CD4-positive, alpha-beta T cell (primary cell): ENCODE measurements at places on chromosomes 5 and 9.

DNA sequence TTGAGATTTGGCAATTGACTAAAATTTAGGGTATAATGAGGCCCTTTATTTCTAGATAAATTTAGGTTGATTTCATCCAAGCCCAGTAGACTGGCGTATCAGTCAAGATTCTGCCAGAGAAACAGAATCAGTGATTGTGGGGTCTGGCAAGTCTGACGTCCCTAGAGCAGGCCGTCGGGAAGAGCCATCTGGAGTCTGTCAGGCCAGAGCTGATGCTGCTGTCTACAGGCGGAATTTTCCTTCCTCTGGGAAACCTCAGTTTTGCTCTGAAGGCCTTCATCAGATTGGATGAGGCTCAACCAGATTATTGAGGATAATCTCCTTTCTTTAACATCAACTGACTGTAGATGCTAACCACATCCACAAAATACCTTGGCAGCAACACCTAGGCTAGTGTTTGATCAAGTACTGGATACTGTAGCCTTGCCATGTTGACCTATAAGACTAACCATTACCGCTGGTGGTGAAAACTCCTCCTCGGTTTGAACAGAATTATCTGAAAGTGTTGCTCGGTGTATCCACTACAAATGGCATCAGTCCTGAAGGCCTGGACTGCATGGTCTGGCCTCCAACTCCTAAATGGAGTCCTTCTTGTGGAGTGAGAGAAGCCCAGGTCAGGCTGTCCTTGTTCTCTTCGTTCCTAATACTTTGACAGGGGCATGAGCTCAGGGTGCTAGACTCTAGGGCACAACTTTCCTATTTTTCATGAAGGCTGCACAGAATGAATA, 83.2 kb upstream of the ANKH start:
- no peak for DNase-seq

DNA sequence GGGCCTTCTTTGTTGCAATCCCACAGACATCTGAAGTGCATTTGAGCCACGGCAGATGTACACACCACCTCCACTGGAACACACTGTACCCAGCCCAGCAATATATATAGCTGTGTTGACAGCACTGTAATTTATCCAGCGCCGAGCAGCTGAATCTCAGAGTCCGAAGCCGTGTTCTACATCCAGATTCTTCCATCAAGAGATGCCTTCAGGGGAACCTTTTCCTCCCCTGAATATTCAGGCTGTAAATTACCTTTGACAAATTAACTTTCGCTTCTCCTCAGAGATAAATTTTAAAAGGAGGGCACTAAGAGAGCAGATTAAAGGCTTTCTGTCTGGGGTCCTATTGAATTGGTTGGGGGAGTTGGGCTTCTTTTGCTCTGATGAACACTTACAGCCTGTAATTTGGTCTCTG, 76.4 kb downstream of the ROR2 start:
- no peak for DNase-seq

- no peak for DNase-seq
Observed at GRCh38 chr5:157836121-157836753, 22.7 kb downstream of the CLINT1 start.

DNA sequence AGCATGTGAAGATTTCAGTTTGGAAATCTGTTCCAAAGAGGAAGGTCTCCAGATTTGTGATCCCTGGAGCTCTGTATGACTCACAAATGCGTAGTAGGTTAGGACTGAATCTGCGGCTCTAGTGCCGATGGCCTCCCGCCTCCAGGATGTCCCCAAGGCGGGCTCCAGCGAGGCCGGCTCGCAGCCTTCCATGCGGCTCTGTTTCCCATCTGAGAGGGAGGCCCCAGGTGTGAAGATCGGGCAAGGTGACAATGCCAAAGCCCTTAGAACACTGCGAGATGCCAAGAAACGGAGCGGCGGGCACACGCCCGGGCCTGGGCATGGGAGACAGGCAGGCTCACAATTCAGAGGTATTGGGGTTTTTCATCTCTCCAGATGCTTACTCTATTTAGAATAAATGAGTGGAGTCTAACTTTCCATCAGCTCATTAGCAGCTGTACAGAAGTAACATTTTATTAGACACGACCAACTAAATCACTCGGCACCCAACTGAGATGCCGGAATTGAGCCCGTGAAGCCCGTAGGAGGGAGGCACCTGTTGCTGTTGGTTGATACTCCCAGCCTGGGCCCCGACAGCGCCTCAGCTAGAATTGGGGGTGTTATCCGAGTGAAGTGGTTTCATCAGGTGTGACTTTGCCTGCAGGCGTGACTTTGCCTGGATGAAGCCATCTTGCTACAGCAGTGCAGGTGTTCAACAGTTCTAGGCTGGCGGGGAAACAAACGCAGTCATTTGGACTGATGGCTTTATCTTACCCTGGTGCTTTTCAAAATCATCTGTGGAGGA, 7.4 kb upstream of the MRPS2 start:
- no peak for DNase-seq

GRCh38 chr5:169649486-169649885, 12.4 kb downstream of the DOCK2 start:
- DNase-seq, result no peak

DNA sequence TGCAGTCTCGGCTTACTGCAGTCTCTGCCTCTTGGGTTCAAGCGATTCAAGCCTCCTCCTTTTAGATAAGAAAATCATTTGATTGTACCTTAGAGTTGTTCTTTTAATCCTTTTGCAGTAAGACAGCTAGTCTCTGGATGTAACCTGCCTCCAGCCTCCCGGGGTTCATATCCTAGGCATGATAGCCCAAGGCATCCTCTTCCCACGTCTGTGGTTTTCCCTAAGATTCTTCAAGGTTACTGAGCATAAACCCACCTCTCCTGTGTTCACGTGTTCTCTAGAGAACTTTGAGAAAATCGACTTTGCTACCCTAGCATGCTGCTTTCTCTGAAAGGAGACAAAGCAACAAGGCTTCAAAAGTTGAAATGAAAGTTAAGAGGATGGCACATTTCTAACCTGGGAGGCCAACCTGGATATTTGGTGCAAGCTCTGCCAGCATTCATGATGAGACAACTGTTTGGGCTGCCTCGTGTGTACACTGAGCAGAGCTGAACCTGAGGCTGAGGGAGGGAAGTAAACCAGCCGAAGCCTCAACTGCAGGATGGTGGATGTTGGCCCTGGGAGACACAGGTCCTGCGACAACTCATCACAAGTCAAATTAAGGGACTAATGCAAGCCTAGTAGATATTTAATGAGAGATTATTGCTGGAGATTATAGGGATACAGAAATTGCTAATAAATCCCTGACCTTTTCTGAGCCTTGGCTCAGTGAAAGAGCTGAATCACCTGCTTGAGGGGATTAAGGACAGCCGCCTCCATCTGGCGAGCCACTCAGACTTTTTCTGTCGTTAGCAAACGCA, 261.8 kb downstream of the ARHGAP26 start:
- no peak for DNase-seq

DNA sequence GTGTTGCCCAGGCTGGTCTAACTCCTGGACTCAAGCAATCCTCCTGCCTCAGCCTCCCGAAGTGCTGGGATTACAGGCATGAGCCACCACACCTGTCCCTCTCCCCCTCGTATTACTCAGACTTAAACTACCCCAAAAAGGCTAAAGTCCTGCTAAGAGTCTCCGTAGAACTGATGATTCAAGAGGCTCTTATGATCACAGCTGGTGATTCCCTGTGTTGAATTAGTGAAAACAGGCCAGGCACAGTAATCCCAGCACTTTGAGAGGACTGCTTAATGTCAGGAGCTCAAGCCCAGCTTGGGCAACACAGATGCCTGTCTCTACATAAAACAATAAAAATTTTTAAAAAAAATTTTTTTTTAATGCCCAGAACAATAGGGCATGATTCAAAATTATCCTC, 9.2 kb downstream of the CDC26 start:
- DNase-seq, result no peak

GRCh38 chr5:134938030-134938429, 29.7 kb upstream of the CATSPER3 start:
- no peak for DNase-seq

- no peak for DNase-seq
Observed at GRCh38 chr9:131559421-131560000, 14.2 kb downstream of the PRRT1B start.

DNA sequence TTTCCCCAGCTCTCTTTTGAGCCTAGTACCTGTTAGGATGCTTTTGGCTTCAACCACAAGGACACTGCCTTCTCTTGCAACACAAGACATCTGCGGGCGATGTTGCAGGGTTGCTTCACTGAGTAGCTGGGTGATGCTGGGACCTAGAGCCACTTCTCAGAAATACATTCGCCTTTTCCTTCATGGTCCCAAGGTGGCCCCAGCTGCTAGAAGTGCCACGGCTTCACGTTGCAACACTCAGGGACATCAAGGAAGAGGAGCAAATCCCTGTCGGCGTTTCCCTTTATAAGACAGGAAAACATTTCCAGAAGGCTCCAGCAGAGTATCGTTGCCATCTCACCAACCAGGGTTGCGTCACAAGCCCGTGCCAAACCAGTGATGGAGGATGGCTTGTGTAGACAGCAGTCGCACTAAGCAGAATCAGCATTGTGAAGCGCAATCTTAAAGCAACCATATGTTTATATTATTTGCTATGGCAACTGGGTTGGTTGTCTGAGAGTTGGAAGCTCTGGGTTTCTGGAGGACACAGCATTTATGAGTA, 62.7 kb downstream of the ANKRD33B start:
- no peak for DNase-seq

DNA sequence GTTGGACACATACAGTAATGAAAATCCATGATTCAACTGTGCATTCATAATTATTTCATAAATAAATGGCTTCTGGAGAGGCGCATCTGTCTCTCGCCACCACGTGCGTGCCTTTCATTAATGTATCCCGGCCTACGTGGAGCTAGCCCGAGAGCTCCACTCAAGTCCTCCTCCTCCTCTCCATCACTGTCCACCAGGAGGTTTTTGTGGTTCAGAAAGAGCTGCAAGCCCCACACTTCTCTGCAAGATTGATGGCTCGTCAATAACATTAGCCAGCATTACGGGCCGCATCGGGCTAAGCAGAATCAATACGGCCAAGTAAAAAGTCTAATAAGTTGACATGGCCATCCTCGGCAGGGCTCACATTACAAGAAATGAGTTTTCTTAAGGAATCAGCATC, 499.8 kb downstream of the BNC2 start:
- no peak for DNase-seq

DNA sequence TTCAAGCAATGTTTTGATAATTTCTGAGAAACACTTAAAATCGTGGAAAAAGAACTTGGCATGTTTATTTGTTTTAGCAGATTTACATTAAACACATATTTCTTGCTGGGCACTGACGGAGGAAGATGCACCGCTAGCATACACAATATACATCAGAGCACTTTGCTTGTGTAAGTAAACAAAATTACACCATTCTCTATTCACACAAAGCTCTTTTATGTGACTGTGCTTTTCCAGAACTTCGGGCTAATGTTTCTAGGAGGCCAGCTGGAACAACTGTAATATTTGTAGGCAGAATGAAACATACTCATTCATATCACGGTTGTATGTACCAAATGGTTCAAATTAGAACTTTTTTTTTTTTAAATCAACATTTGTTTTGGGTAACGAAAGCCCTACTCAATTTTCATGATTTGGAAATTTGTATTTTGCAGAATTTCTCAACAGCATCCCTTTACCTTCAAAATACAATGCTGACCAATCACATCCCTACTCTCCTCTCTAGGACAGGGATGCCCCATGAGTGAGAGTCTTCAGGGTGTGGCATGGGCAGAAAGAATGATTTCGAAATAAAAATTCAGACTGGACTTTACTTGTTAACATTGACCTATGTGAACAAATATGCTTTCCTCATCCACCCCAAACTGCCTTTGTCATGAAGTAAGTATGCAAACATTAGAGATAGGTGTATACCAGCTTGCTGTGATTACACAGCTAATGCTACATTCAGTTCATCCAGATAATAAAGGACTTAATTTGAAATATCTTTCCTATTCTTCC, 425.1 kb downstream of the BNC2 start:
- DNase-seq, result no peak

- no peak for DNase-seq
Observed at GRCh38 chr5:72852356-72852755, 35.9 kb downstream of the TNPO1 start.

- no peak for DNase-seq
Observed at GRCh38 chr9:698954-699353, 142.5 kb upstream of the DMRT1 start.

- no peak for DNase-seq
Observed at GRCh38 chr5:163915481-163915961, 410.1 kb downstream of the MAT2B start.

DNA sequence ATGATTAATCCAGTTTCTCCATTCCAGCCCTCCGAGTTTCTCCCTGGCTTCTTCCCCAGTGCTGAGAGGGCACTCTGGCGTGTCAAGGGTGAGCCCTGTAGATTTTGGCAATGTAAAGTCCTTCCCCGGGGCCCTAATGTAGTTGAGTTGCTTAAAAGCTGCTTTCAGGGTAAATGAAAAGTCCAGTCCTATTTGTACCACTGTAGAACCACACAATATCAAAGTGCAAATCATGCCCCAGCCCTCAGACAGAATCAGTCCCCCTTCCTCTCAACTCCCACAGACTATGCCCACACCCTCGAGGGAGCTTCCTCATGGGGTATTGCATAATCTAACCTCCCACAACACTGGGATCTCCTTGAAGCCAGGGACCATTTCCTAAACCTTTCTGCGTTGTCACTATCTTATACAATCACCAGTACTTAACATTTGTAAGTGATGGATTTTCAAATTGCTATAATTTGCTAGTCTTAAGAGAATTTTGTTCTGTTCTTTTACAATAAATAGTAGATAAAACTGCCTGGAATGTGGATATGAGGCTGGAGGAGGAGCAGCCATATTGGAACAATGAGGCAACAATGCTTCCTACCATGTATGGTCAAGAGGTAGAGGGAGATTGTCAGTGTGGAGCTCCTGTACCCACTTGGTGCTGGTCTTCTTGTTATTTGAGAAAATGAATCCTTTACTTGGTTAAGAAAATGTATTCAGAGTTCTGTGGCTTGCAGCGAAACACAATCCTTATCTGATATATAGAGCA, 34.4 kb downstream of the ZNF366 start:
- DNase-seq, result no peak

DNA sequence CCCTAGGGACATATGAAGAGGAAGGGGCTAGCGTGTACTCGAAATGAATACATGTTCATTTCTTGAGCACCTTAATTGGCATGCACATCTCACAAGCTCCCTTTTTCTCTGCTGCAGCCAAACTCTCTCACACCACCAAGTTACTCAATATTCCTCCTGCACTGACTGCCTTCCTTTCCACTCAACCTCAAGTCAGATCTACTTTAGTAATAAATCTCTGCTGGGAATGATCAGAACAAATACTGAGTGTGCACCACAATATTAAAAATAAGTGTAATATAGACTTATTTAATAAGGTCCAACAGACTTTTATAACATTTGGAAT, 995.8 kb upstream of the WWC1 start:
- DNase-seq, result no peak

DNA sequence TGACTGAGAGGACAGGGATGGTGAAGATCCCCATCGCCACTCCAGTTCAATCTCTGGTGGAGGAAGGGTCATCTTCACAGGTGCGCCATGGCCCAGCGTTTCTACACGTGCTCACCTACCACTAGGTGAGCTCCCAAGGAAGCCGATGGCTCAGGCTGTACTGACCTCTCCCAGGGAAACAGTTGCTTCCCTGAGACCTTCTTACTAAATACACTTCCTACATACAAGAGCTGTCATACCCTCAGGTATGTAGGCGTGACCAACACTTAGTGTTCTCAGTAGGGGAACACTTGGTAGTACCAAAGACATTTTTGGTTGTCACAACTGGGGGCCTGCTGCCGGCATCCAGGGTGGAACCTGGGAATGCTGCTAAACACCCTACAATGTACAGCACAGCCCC, 75.2 kb downstream of the TENT4A start:
- no peak for DNase-seq
